ENCODE measurements at places on chromosomes 6 and 20.

DNA sequence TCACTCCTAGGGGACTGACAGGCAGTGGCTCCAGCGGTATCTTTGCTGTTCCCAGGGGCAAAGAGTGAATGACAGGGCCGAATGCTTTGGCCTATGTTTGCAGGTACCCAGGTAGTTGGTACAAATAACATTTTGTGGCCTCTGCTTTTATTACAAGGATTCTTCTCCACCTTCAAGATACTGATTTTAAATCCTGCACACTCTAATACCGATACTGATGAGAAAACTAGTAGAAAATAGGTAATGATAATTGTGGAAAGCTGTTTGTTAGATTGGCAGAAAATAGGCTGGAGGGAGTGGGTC is 772 bp downstream of the HINT3 start:
- DNase-seq: no peak

- no peak for DNase-seq
Measured at GRCh38 chr20:62528983-62529891, 53.4 kb upstream of the GATA5 start.

DNA sequence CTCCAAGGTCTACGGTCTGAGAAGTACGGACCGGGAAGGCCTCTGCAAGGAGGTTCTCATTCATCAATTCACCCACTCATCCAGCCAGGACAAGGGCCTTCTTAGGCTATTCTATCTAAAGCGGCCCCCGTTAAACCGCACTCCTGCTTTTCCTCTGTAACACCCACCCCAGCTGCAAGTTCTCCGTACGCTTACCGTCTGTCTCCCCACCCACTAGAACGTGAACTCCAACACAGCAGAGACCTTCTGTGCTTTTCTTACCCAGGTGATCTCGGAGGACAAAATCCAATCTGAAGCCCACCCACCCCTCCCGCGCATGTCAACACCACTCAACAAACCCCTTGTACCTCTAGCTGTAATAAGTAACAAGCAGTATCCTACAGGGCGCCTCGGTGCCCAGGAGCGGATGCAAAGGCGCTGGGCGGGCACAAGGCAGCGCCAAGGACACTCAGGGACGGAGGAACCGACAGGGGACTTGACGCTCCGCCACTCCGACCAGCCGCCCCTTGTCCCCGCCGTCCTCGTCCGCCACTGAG is 351 bp downstream of the AURKA start:
- no peak for DNase-seq

GRCh38 chr6:118768904-118769325 is 117.5 kb upstream of the CEP85L start:
- DNase-seq: peak; percentile 19

GRCh38 chr20:25659999-25660398 is 36.2 kb upstream of the NANP start:
- DNase-seq: no peak

- DNase-seq: peak; percentile 39
Measured at GRCh38 chr6:26158581-26159356, 71.5 kb downstream of the HFE start.

DNA sequence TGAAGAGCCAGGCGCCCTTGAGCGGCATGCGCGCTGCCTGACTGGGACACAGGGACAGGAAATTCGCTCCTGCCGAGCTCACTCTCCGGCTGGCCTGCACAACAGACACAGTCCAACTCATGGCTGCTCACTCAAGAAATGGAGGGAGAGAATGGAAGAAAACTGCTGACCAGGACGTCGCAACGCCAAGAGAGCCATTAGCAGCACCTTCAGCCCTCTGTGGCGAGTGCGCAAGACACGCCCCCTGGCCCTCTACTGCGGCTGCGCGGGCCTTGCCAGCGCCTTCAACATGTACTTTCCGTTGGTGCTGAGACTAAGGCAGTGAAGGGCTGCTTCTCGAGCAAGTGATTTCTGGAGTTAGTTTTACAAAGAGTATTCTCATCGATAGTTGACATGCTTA is 23.3 kb downstream of the TMEM242 start:
- DNase-seq: no peak

DNA sequence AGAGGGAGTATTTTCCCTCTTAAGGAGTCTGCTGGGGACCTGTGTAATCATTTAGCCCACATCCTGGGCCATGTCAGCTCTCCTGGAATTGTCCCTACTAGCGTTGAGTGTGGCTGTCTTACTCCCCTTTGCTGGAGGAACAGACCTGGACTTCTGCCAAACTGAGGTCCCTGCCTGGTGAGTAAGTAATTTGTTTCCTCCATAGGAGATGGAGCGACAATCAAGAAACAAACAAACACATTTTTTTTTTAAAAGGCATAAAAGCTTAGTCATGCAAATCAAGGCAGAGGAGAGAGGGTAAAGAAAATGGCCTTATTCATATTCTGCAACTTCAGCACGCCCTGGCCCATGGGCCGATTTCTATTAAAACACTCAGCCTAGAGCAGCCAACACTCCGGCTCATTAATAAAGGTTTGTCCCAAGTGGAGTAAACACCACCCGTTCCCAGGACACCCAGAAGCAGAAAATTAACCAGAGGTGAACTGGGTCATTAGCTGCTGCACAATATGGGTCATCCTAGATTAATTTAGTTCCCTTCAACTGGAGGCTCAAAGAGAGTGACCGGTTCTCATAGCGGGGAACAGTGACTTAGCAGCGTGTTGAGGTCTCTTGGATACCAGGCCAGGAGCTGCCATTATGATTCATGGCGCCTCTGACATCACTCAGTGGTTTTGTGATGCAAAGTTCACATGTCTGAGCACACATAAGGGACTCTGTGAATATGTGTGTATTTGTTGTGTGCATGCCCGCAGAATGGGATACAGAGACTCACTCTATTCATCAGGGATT is 165.0 kb upstream of the SULF2 start:
- DNase-seq: no peak

Measured in activated CD4-positive, alpha-beta T cell treated with anti-CD3 and anti-CD28 coated beads for 4 hours (primary cell).